HS-5 (cell line): ENCODE measurements at places on chromosomes 2 and 18.

- no peak for DNase-seq
Measured at GRCh38 chr2:41892476-41892875, 155.3 kb upstream of the PKDCC start.

DNA sequence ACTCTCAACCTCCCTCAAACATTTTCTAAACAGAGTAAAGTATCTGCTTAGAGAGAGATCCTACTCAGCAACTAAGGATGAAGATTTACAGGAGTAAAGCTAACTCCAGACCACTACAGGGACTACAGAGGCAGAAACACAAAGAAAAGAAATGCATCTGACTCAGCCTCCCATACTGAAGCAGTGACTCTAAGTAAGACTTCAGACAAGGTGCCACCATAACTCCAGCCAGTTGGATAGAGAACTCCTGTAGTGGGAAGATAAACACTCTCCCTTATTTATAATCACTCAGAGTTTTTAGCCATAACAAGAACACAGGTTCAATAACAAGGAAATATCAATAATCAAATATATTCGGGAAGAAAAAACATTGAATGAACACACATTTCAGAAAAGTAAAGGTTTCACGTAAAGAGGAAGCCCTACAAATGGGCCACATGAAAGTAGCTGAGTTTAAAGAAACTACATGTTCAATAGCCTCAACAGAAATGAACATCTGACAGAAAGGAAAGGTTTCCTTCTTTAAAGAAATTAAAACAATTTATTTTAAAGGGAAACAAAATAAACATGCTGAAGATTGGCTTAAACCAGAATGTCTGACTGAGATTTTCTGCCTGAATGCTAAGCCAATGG is 519.9 kb downstream of the KCNJ3 start:
- no peak for DNase-seq

GRCh38 chr2:179946810-179947615 is 60.1 kb downstream of the CWC22 start:
- DNase-seq, result no peak

- no peak for DNase-seq
Measured at GRCh38 chr18:13577781-13578180, 148.6 kb downstream of the FAM210A start.

DNA sequence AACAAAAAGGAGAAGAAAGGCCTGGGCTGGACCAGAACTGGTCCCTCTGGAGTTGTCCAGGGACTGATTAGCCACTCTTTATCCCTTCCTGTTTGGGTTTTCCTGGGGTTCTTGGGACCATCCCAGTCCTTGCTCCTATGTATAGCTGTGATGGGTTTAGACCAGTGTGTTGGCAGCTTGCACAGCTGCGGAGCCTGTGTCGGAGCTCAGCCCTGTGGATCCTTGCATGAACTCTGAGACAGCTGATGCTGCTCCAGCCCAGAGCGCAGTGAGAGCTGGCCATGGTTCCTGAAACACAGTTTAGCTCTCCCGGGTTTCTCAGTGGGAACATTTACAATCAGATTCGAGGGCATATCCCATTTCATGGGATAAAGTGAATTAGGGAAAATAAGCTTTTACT is 16.9 kb downstream of the IMPA2 start:
- no peak for DNase-seq

DNA sequence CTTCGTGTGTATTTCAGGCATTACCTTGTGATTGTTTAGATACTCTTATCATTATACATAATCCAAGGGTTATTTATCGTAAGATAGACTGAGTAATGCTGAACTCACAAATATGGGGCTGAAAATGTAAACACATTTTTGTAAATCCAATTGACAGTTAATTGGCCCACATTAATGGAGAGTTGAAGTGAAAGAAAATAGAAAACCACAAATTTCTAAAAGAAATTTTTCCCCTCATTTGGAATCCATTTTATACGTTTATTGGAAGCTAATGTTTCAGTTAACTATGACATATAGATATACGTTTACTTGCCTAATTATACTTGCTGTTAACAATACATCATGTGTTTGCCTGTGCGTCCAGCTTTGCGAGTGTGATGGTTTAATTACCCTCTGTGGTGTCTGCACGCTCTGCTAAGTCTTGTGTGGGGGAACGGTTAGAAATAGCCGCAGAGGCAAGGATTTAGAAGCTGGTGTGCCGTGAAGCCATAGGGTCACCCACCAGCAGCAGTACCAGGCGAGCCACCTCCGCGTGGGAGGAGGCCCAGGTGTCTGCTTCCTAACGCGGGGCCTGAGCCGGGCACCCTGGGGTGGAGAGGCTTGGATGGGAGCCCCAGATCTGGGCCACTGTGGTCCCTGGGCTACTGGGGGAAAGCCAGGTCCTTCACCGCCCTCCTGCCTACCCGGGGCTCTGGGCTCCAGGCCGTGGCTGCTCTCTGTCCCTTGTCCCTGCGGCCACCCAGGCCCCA is 38.0 kb downstream of the TSHZ1 start:
- no peak for DNase-seq

GRCh38 chr2:10036095-10036884 is 7.1 kb upstream of the KLF11 start:
- DNase-seq, result peak; percentile 31

DNA sequence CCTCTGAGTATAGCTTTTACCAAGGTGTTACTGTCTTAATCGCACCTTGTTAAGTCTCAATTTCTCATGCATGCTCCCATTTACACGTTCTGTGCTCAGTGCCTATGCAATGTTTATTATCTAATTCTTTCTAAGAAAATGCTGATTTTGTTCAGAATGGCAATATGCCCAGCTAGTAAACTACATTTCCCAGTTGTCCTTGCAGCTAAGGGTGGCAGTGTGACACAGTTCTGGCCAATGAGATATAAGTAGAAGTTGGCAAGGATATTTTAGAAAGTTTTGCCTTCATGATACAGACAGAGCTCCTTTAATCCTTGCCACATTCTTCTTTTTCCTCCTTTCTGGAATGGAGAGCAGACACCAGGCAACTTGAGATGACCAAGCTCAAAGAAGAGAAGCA is 45.3 kb downstream of the POLE4 start:
- DNase-seq, result no peak

DNA sequence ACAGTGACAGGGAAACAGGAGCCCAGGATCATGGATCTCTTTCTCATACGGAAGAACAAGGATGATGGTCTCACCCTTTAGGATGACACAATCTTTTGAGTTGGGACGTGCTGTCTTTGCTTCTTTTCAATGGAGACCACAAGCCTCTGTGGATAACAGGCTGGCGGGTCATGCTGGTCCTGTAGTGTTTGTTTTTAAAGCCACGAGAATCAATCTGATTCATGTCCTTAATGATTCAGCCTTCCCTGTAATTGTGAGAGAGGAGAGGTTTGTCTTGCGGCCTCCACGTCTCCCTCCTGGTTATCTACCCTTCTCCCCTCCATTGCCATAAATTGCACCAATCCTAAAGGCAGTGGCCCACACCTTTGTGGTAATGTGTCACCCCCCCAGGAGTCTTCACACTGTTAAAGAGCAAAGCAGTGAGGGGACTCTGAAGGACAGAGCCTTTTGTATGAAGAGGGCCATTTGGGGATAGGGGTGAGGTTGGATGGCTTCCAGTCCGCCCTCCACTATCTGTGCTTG is 87.7 kb upstream of the TGFA start:
- no peak for DNase-seq

- DNase-seq, result no peak
Measured at GRCh38 chr2:49459314-49459993, 305.1 kb upstream of the FSHR start.

DNA sequence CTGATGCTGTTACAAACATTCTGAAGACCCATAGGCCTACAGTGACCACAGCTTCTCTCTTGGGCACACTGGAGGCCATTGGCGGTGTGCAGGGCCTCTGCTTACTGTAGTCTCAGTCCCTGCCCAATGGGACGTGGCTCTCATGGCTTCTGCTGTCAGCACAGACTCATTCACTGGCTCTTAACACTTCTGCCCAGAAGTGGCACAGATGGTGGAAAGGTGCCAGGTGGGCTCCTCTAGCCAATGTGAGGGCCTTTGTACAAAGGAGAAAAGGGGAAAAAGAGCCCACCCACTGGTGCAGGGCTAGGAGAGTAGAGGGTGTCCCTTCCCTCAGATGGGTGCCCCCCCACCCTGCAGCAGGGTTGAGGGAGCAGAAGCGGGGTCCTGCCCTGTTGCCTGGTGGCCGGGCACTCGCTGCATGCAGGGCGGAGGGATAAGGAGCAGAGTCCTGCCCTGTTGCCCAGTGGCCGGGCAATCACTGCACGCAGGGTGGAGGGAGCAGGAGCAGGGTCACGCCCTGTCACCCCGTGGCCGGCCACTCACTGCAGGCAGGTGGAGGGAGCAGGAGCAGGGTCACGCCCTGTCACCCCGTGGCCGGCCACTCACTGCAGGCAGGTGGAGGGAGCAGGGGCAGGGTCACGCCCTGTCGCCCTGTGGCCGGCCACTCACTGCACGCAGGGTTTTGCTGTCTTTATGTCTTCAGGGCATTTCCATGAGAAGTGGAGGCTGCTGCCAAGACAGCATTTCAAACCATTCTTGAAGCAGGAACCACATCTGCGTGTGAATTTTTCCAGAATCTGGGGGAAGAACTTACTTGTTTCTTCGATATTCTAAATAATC is 20.0 kb downstream of the LRRFIP1 start:
- no peak for DNase-seq

DNA sequence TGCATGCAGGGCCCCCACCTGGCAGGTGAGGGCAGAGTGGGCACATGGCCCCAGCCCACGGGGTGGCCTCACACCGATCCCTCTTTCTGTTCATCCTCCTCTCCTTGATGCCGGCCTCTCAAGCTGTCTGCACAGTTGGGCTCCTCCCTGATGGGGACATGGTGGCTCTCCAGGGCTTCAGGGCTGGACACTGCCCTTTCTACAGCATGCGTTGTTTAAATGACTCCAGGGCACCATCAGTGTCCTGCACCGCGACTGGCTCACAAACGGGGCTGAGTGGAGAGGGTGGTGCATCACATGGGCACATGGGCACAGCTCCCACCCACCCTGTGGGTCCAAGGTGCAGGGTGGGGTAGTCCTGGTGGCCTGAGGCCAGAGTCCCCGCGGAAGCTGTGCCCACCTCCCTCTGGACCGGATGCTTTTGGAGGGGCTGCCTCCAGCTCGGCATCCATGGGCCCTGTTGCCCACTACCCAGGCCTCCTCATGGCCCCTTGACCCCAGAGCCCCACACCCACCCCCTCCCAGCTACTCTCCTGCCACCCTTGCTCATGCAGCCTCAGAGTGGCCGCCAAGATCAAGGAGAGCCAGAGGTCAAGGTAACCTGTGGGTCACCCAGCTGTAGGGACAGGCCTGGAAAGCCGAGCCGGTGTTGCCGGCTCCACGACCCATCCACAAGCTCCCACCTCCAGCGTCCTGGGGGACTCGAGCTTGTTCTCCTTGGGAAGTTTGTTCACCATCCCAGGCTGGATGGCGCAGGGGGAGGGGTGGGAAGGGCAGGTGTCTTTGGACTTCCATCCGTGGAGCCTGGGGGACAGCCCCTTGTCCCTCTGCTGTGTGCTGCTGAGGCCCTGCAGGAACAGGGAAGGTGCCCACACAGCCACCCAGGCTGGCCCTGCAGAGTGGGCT is 12.3 kb upstream of the SNED1 start:
- no peak for DNase-seq

GRCh38 chr2:127860130-127860529 is 2.2 kb upstream of the POLR2D start:
- no peak for DNase-seq

- DNase-seq, result no peak
Measured at GRCh38 chr2:183530333-183530901, 406.2 kb downstream of the NUP35 start.

- DNase-seq, result no peak
Measured at GRCh38 chr2:219422952-219423534, 4.9 kb downstream of the DES start.

DNA sequence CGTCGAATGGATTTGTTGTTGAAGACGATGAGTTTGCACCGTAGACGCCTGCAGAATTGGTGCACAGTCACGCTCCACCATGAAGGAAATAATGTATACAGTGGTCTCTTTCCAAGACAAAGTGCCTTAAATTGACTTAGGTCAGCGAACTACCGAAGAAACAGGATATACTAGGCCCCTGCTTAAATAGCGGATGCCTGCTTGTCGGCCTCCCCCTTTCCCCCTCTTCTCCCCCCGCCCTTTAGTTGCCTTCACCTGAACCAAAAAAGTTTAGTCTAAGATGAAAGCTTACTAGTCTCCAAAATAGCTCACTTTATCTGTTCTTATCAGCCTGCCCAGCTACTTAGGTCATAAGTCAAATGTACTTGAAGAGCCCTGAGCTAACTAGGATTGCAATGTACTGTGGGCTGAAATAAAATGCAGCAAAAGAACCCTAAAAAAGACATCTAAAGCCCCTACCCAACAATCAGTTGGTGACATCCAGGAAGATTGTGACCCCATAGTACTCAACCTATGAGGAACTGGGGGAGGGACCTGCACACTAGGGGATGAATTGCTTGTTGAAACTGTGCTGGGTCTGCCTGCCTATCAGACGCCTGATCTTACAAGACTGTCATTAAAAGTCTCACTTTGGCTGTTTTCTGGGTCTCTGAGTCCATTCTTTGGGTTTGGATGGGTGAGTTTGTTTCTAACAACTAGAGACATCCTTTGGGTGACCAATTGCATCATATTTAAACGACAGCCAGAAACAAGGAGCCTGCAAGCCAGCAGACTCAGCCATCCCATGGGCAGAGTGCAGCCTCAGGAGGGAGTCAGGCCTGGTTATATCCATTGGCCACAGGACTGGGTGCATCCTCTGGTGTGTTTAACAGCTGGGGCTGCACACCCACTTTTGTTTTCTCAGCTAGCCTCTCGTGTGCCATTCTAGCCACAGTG is 14.5 kb downstream of the ACOXL start:
- no peak for DNase-seq

GRCh38 chr18:59606193-59607077 is 90.8 kb downstream of the CCBE1 start:
- no peak for DNase-seq

GRCh38 chr2:120109186-120110061 is 96.5 kb downstream of the EPB41L5 start:
- no peak for DNase-seq

- no peak for DNase-seq
Measured at GRCh38 chr2:215352602-215353001, 40.7 kb downstream of the ATIC start.

DNA sequence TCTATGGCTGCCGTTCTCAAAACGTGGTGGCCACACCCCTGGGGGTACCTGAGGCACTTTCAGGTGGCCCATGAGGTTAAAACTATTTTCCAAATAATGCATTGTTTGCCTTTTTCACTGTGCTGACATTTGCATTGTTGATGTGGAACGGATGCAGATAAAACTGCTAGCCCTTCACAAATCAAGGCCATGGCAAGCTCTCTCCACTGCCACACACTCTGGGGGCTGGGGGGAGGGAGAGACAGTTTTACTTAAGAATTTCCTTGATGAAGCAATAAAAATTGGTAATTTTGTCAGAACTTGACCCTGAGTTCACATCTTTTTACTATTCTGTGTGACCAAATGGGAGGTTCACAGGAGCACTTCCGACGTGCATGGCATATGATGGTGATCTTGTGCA is 22.0 kb upstream of the TGIF1 start:
- no peak for DNase-seq

DNA sequence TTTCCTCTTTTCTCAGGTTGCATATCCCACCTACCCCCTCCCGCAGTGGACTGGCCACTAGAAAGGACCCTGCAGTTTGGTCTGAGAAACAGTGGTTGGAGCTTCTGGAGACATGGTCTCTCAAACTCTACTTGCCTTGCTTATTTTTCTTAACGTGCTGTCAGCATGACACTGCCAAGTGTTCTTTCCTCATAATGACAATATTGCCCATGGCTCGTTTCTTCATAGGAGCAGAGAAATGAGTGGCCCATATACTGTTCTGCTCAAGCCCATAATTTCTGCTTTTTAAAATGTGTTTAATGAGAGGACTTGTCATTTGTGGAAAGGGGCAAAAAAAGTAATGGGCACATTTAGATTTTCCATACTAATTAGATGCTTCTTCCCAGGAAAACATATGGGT is 828.7 kb downstream of the BCL11A start:
- no peak for DNase-seq
